NCI-H446 (cell line): ENCODE measurements at places on chromosomes 5 and 9.

DNA sequence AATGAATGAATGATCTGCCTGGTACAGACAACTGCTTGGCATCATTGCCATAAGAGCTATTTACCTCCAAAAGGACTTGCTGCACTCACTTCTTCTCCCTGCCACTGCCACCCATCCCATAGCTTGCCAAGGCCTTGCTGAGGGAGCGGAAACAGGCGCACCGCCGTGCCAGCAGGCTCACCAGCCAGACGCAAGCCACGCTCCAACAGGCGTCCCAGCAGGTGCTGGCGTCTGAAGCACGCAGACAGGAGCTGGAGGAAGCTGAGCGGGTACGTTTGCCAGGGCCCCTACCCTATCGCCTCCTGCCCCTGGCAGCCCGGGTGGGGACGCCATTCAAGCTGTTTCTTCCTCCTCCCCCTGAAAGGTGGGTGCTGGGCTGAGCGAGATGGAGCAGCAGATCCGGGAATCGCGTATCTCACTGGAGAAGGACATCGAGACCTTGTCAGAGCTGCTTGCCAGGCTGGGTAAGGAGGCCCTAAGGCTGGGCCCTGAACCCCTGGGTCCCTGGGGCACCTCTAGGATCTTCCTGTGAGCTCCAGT is 8.9 kb upstream of the AIF1L start:
- peak; percentile 8 for DNase-seq

DNA sequence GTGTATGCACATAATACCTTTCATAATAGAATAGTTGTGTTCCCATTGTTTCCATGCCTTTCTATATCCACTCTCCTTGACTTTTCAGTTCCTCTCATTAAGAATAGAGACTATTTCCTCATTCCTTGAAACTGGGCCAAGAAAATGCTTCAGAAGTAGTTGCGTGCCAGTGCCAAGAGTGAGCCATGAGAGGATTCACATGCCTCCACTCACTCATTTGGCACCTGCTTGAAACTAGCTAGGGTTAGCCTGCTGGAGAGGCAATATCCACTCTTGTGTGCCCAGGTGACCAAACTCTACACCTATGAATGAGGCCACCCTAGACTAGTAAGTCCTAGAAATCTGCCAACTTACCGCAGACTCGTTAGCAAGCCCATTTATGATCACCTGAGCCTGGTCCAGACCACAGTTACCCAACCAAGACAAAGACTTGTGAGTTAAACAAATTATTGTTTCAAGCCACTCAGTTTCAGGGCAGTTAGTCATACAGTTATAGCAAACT is 276.3 kb downstream of the EPB41L4A start:
- peak; percentile 80 for DNase-seq

GRCh38 chr5:96873449-96873848 is 2.9 kb upstream of the ERAP2 start:
- DNase-seq, result no peak

DNA sequence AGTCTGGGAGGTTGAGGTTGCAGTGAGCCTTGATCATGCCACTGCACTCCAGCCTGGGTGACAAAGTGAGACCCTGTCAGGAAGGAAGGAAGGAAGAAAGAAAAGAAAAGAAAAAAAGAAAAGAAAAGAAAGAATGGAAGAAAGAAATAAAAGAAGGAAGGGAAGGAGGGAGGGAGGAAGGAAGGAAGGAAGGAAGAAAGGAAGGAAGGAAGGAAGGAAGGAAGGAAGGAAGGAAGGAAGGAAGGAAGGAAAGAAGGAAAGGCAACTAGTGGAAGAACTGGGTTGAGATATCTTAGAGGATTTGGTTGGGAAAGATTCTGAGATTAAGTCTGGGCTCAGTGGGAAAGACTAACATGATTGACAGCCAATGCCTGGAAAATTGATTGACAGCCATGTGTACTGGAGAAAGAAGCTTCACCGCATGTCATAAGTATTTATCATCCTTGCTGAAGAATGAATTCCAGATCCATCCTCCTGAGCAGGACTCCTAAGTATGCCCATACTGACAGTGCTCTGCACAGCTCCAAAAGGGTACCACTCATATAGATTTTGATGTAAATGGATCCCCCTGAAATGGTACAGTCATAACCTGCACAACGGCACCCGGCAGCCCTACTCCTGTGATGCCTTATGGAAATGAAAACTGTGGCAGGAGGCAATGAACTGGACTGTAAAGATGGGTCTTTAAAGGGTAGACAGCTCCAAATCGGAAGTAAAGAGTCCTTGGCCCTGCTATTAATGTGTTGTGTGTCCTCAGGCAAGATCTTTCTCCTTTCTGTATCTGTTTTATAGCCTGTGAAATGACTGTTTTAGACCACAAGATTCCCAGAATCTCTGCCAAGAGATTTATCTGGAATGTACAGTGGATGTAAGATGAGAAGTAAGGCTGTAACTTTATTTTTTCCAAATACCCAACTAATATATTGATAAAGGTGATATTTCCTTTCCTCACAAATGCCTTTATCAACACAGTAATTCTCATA is 16.9 kb upstream of the ADRA1B start:
- DNase-seq, result no peak
